ENCODE measurements at places on chromosomes 6 and 20.
A peak's percentile ranks its signal among the peaks of the same experiment; 100 is the strongest.

DNA sequence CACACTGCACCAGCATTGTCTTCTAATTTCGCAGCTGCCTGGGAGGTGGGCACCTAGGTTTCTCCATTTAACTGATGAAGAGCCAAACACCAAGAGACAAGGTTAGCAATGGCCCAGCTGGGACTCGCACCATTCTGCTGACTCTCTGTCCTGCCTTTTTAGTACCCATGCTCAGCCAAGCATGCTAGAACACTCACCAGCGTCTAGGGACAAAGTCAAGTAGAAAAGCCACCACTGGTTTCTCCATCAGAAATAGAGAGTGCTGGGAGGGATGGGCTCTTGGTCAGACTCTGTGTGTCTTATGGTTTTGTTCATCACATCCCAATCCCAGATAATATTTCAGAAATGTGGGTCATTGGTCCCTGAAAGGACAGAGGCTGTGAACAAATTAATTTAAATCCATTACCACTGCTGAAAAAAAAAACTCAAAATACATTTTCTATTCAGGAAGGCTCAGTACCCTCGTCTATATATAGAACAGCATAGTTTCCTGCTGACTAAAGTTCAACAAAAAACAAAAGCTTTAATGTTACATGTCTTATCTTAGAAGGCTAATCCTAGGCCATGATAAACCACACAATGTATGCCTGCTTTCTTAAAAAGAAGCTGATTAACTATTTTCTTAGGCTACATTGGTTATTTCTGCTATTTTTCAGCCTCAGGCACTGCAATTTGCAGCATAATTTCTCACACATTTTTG, 111.0 kb downstream of the TBC1D7 start:
- DNase-seq: no peak

GRCh38 chr6:161301338-161301737, 27.5 kb upstream of the AGPAT4 start:
- DNase-seq: no peak

GRCh38 chr6:154249499-154250298, 106.9 kb downstream of the IPCEF1 start:
- DNase-seq: no peak

DNA sequence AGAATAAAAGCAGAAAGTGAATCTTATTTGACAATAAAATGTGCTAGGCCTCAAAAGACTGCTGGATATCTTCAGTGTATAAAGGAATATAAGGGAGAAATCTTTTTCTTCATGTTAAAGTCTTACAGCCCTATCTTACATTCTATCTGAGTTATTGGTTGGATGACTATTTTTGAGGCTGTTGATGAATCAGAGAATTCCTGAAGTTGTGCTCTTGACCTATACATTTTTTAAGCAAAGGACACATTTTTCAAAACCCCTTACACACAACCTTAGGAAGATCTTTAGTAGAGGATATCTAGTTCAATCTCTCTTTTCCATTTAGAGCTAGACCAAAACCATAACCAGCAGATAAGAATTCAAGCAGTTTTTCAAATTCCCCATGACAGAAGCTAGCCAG, 10.9 kb upstream of the CGA start:
- DNase-seq: no peak

GRCh38 chr6:165704045-165704748, 41.2 kb upstream of the PDE10A start:
- no peak for DNase-seq

GRCh38 chr6:30847421-30847970, 36.8 kb upstream of the DDR1 start:
- DNase-seq: no peak

- no peak for DNase-seq
These were observed 20.4 kb upstream of the METTL24 start for GRCh38 chr6:110378552-110378951.

GRCh38 chr6:37818536-37819176, 871 bp upstream of the ZFAND3 start:
- DNase-seq: peak; percentile 92

GRCh38 chr6:152050451-152051195, 243.1 kb downstream of the ESR1 start:
- DNase-seq: no peak

DNA sequence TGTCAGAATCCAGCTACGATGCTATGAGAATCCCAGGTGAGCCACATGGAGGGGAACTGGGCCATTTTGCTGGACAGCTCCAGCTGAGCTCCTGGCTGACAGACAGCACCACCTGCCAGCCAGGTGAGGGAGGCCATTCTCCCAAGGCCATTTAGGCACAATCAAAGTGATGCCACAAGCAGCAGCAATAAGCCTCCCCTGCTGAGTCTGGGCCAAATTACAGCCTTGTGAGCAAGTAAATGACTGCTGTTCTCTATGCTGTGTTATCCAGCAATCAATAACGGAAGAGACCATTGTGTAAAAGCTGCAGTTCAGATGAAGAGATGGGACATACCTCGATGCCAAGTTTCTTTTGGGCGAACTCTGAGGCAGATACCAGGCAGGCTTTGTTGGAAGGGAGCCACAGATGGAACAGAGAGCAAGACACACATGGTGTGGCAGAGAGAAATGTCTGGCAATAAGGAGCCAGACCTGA, 14.0 kb upstream of the SCGN start:
- DNase-seq: no peak

DNA sequence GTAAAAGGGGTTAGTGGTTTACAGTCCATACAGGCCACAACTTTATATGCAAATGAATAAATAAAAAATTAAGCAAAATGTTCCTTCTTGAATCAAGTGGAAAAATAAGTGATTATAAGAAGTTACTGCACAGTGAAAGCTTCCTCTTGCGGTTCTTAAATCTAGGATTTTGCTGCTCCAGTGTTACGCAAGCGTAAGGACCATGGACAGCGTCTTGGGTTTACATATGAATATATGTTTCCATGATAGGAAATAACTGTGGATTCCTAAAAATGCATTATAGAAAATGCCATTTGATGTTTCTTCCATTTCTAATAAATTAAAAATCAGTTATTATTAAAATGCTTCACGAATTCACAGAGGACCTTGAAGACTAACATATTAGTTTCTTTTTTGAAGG, 176.6 kb upstream of the POU3F2 start:
- DNase-seq: no peak

DNA sequence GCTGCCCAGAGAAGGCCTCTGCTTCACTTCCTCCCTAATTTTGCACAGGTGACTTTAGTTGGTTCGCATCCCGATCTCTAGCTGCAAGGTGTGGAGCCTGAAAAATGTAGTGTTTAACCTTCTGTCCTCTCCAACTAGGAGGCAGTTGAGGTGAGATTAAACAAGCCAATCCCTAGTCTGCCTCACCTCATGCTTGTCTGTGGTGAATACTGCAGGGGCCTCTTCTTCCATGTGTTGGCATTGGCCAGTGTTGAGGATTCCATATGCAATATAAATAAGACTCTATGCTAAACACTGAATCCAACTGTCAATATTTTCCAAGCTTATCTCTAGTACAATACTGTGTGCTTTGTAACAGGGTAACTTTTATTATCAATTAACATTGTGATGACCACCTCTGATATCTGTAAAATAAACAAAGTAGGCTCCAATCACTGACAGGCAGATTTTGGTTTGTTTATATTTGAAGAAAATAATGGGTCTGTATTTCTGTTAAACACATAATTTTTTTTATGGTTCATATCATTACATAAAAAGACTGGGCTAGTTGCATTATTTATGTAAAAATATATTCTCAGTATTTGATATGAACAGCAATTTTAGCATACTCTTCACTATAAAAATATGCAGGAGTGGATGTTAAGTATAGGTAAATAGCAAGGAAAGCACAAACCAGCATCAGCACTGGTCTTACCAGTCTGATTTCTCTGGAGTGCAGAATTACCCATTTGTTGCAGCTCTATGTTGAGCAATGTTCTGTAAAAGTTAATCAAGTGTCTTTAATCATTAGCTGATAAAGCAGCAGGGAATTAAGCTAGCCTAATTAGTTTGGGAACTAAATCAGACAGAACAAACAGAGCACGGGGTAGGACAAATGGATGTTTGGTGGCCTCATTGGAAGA, 74.0 kb downstream of the ANKRD6 start:
- no peak for DNase-seq

DNA sequence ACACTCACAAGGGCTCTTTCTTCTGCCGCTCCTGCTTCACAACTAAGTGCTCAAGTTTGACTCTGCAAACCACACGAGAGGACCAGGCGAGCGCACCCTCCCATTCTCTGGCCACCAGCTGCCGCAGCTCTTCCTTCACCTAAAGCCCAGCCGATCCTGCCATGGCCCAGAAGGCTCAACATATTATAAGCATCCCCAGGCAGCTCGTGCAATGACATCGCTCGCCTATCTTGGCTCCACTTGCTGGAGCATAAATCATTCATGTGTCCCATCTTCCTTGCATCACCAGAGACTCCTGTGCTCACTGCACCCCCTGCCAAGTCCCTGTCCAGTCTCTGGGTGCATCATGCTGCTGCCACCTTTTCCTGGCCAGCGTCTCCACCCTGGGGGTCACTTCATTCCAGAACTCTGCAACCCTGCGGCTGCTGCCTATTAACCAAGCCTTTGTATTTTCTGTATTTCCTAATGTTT, 59.0 kb downstream of the PSMG4 start:
- no peak for DNase-seq

DNA sequence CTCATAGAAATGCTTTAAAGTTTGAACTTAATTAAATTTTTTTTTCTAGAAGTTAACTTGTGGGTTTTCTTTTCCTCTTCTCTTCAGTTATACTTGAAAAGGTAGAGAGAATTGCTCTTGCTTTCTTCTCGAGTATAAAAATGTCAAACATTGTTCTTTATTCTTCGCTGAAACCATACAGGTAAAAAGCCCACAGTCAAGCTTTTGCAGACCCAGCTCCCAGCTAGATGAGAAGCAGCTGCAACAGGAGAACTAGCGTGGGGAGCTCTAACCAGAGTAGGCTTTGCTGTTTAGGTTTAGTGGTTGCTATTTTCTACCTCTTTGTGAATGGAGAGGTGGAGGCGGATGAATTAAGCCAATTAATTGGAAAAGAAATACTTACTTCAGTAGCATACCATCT, 102.7 kb downstream of the JARID2 start:
- DNase-seq: no peak

DNA sequence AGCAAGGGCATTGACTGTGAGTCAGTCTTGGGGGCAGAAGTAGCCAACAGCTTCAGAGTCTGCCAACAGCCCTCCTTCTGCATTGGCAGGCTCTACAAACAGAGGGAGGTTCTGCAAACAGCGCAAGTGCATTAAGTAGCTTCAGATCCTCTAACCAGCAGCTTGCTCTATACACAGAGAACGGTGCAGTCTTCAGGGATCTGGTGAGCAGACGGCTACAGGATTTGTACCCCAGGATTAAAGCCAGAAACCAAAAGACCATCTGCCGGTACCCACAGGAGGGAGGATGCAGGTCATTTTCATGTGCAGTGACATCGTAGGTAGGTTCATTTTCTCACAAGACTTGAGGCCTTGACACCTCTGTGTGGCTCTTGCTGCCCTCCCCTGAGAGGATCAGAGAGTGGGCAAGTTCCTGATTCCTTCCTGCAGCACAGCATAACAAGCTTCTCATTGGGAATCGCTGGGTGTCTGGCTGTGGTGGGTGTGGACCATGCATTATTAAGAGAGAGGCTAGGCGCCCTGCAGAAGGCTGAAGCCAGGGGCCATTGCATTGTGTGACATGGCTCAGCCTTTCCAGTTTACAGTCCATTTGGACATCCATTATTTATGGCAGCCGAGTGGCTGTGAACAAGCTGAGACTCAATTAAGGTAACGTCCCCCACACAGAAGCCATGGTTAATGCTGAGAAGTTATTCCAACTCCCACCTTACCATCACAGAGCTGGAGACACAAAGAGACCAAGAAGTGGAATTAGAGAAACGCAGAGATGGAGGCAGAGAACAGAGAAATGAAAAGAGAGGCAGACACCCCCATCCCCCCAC, 250.0 kb downstream of the LRFN2 start:
- no peak for DNase-seq

DNA sequence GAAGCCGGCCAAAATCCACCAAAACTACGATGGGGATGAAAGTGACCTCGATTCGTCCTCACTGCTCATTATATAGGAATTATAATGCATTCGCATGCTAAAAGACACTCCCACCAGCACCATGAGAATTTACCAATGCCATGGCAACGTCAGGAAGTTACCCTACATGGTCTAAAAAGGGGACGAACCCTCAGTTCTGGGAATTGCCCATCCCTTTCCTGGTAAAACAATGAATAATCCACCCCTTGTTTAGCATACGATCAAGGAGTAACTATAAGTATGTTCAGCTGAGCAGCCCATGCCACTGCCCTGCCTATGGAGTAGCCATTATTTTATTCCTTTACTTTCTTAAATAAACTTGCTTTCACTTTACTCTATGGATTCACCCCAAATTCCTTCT, 20.1 kb upstream of the FAM110A start:
- no peak for DNase-seq

- DNase-seq: no peak
These were observed 3.1 kb downstream of the LY6G6D start for GRCh38 chr6:31718265-31718664.

GRCh38 chr6:74557236-74557635, 648.6 kb downstream of the COL12A1 start:
- no peak for DNase-seq

GRCh38 chr6:37612475-37612874, 85.2 kb downstream of the MDGA1 start:
- no peak for DNase-seq

DNA sequence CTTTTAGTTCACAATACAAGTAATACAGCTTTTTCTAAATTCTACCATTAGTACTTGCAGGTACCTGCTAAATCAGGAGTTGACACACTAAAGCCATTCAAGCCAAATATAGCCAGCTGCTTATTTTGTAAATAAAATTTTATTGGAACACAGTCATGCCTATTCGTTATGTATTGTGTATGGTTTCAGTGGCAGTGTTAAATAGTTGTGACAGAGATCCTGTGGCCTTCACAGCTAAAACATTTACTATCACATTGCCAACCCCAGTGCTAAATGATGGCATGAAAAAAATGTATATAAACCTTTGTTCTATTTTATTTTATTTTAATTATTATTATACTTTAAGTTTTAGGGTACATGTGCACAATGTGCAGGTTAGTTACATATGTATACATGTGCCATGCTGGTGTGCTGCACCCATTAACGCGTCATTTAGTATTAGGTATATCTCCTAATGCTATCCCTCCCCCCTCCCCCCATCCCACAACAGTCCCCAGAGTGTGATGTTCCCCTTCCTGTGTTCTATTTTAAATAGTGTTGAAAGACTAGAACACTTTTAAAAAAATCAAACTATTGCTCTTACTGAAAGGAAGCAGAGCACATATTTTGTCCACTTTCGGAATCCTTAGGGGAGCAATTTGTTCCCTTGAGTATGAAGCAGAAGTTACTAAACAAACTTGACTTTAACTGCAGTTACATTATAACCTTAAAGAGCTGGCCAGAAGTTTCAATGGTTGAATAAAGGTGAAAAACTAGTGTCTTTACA, 115.7 kb downstream of the PRIM2 start:
- no peak for DNase-seq

- no peak for DNase-seq
These were observed 131.0 kb upstream of the DTNBP1 start for GRCh38 chr6:15793826-15794225.

GRCh38 chr6:8839626-8840025, 404.3 kb upstream of the SLC35B3 start:
- no peak for DNase-seq

GRCh38 chr6:127630800-127631199, 53.8 kb downstream of the C6orf58 start:
- no peak for DNase-seq

- no peak for DNase-seq
These were observed 454.3 kb downstream of the CDC5L start for GRCh38 chr6:44841829-44842228.

GRCh38 chr20:801678-802077, 31.8 kb upstream of the FAM110A start:
- DNase-seq: no peak

Data from T follicular helper cell (primary cell).